ENCODE measurements at places on chromosomes 7 and 10.

DNA sequence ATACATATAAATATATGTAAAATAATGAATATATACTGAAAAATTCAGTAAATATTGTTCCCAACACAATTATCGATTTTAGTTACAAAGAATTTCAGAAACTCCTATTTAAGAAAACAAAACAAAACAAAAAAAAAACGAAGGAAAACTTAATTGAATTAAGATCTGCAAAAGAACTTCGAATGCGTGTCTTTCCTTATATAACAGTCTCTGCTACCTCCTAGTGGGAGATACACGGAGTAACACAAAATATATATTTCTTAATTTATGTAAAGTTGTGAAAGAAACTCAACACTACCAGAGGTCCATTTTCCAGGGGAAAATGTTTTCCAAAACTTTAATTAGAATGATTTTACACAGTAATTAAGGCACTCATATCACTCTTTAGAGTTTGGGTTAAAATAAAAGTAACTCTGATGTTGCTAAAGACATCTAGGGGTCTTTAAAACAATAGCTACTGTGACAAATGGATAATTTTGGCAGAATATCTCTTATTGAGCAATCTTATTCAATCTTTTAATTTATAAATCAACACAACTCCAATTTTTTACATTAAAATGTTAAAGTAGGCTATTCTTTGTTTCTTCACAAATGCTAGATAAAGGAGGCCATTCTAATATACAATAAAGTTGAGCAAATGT lies 41.6 kb downstream of the NEBL start:
- DNase-seq, result no peak

- no peak for DNase-seq
Measured at GRCh38 chr7:75536491-75536890, 44.4 kb downstream of the SPDYE5 start.

DNA sequence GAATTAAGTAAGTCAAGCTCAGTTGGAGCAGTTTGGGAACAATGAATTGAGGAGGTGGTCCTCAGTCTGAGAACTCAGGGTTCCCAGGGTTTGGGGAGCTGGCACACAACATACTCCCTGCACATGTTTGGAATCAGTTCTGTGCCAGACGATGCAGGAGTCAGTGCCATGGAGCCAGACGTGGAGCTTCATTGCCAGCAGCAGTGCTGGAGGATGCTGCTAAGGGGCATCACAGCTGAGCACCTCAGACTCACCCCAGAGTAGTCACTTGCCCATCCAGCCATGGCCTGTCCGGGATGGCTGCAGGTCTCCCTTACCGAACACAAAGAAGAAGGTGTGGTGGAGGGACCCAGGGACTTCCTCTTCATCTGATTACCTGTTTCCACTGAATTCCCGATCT lies 7.9 kb downstream of the GIMAP5 start:
- no peak for DNase-seq

- peak; percentile 20 for DNase-seq
Measured at GRCh38 chr7:24829787-24830186, 72.5 kb upstream of the GSDME start.

GRCh38 chr7:152911922-152912321 lies 152.4 kb downstream of the ACTR3B start:
- no peak for DNase-seq

GRCh38 chr10:119357412-119358151 lies 150.2 kb downstream of the GRK5 start:
- DNase-seq, result no peak

- no peak for DNase-seq
Measured at GRCh38 chr7:155496267-155497005, 38.5 kb downstream of the EN2 start.

DNA sequence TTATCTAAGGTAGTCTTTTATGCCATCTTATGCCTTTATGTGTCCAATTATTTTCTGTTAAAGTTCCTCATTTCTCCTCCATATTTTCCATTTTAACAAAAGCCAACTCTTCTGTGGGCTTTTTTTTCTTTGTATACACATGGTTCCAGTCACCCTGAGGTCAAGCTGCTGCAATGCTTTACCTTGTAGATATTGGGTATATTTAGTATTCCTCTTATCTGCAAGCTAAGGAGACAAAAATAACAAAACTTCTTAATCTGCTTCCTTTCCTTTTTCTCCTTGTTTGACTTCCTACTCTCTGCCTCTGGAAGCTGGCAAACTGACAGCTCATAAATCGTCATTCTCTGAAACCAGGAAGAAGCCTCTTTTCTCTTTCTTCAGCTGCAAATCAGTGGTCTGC lies 885.0 kb upstream of the LRRN3 start:
- no peak for DNase-seq

DNA sequence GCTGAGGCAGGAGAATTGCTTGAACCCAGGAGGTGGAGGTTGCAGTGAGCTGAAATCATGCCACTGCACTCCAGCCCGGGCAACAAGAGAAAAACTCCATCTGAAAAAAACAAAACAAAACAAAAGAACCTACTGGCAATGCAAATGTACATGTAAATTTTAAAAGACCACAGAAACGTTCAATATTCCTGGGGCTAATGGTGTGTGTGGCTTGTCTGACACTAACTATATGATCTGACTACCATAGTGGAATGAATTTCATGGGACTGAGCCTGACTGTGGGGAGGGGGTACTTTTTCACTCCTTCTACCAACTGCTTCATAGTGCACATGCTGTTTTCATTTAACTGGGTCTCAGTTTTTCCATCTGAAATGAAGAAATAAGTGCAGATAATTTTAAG lies 69.6 kb downstream of the ITPRID1 start:
- no peak for DNase-seq

DNA sequence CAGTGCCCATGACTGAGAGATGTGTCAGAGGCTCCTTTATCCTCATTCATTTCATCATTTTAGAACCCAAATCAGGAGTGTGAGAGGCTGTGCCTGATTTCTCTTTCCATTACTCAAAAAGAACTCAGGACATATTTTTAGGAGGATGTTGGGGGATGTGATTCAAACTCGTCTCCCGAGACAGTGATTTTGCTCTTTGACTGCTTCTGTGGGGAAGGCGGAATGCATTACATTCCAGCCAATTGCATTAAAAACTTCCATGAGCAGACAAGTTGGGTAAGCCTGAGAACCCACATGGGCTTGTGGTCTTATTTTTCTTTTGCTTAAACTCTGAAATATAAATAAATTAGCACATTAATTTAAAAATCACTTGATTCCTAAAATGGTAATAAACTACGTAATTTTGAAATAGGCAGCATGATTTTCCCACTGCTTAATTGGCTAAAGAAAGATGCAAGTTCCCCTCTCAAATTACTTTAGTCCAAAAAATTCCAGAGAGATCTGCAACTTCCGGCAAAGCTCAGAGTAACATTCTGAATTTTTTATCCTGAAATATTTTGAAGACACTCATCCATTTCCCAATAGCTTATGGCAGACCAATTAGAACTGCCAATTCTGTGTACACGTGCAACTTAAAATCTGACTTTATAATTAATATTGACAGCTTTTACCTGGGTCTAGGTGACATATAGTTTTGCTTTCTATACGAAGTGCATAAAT lies 185.6 kb downstream of the C7orf25 start:
- DNase-seq, result no peak

All from DMS153 (cell line).